Head of caudate nucleus (tissue), 42 donors: ENCODE measurements at places on chromosomes 1 and 21.

DNA sequence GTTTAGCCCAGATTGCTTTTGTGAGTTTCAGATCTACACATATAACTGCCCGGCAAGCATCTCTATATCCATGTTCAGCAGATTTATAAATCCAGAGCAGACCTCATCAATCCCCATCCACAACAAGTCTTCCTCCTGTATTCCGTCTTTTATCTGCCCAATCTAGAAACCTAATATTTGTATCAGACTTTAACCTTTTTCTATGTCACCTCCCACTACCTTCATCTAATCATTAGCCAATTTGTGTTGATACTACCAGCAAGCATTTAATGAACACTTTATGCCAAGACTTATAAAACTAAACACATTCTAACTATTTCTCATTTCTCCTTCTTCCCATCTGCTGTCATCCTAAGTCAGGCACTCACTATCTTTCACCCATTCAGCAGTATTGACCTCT lies 135.5 kb downstream of the PBX1 start:
- DNase-seq = no peak

GRCh38 chr1:11013160-11013531 lies 692 bp downstream of the TARDBP start:
- no peak for DNase-seq

DNA sequence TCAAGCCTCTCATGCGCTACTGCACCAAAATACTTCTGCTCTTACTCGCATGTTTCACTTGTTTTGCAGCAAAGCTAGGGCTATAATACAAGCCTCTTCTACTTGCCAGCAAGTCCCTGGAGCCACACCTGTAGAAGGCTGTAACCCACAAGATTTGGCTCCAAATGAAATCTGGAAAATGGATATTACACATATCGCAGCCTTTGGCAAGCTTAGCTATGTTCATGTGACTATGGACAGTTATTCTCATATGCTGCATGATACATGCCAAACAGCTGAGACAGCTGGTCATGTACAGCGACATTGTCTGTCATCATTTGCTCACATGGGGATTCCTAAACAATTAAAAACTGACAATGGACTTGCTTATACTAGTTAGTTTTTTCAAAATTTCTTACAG lies 270.3 kb downstream of the COL11A1 start:
- DNase-seq = no peak

DNA sequence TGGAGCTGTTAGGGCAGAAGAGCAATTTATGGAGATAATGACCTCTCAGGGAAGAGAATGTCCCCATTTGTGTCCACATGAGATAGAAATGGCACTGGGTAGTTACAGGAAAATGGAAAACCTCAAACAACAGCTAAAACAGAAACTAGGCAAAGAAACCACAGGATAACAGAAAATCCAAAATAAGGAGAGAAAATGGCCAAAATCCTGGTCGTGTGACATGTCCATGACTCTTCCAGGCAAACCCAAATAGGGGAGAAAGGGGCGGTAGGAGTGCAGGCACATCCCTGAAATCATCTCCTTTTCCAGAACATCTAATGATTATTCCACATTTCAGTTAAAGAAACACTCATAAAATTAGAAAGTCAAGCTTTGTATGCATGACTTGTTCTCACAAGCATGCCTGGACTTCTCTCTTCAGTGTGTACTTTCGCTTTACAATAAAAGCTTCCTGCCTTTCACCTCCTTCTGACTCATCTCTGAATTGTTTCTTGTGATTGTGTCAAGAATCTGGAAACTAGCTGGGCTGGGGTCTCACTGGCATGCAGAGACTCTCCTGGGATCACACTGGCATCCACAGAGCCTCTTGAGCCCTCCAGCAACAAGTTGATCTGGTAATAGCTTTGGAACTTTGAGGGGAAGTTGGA lies 171.4 kb upstream of the ZP4 start:
- no peak for DNase-seq

GRCh38 chr1:220498188-220498587 lies 29.7 kb upstream of the MARK1 start:
- no peak for DNase-seq
